ENCODE measurements at places on chromosomes 16 and 17.

GRCh38 chr16:4297480-4297879, 18.4 kb upstream of the GLIS2 start:
- no peak for DNase-seq

GRCh38 chr16:89505204-89506112, 2.7 kb upstream of the SPG7 start:
- peak; percentile 66 for DNase-seq

DNA sequence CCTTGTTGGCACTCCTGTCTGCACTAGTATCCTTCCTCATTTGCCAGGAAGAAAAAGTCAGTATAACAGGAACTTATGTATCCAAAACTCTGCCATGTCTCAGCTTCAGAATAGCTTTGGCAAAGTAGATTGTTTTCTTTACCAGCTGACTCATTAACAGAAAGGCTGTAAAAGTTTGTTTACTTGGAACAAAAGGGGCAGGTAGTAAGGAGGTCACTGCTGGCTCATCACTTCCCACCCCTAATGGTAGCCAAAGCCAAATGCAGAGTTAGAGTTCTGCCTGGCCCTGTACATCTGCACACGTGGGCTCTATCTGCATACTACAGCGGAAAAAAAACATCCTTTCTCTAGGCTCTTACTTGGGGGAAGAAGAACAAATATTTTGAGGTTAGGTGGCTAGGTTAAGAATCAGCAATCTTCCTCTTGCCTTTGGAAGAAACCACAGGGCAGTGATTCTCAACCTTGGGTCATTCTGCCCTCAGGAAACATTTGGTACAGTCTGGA, 90.9 kb upstream of the BCAR1 start:
- DNase-seq = no peak

DNA sequence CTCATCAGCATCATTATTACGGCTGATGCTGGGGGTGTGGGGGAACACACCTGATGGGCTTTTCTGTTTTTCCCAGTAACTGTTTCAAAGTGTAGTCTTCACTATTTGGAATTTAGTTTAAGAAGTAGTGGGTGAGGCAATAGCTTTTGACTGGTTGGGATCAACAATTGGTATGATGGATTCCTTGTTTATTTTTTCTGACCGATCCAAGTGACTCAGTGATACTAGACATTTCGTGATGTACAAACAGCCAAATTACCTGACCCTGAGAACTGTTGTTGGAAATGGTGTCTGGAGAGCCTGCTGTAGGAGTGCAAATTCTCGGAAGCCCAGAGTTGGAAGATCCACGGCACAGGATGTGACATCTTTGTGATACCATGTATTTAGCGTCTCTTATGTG, 204.2 kb downstream of the PRKCA start:
- no peak for DNase-seq

DNA sequence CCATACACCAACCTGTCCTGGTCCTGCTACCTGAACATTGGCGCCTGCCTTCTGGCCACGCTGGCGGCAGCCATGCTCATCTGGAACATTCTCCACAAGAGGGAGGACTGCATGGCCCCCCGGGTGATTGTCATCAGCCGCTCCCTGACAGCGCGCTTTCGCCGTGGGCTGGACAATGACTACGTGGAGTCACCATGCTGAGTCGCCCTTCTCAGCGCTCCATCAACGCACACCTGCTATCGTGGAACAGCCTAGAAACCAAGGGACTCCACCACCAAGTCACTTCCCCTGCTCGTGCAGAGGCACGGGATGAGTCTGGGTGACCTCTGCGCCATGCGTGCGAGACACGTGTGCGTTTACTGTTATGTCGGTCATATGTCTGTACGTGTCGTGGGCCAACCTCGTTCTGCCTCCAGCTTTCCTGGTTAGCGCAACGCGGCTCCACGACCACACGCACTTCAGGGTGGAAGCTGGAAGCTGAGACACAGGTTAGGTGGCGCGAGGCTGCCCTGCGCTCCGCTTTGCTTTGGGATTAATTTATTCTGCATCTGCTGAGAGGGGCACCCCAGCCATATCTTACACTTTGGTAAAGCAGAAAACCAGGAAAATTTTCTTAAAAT, 21.5 kb downstream of the TMEM204 start:
- DNase-seq = no peak

GRCh38 chr16:50695017-50696000, 1.9 kb downstream of the NOD2 start:
- DNase-seq = no peak

DNA sequence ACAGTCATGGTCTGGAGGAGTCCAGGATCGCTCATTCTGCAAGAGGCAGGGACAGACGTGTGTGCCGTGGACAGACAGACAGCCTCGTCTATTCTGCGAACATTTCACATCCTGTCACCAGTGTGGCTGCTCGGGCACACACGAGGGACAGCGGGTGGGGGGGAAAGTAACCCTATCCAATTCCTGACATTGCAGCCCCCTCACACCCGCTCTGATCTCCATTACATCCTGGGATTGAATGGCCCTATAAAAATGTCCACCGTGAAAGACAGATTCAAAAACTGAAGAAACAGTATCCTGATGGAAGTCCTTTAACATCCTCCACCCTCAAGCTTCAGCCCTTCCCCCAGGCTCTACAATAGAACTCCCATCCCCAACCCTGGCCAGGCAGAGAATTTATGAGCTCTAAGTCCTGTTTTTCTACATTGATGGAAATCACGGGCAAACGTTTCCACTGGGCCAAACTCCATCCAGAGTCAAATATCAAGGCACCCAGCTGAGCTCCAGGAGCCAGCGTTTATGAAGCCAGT, 39.4 kb downstream of the HS3ST3A1 start:
- no peak for DNase-seq

DNA sequence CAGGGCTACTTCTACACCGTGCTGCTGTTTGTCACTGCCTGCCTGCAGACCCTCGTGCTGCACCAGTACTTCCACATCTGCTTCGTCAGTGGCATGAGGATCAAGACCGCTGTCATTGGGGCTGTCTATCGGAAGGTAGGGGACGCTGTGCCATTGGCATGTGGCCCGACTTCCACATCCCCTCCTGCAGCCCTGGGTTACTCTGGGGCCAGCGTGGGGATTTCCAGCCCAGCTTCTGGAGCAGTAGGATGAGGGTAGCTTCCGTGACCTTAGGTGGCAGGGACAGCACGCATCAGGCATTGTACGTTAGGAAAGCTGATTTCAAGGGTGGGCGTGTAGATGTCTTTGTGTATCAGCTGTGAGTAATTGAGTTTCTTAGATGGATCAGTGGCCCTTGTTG, 96.5 kb downstream of the ABCC1 start:
- DNase-seq = no peak

- DNase-seq = no peak
Observed at GRCh38 chr17:61394630-61395408, 4.8 kb upstream of the TBX2 start.

- peak; percentile 61 for DNase-seq
Observed at GRCh38 chr17:40068917-40069750, 6.4 kb downstream of the THRA start.

GRCh38 chr17:9074131-9074530, 52.8 kb downstream of the NTN1 start:
- DNase-seq = no peak

DNA sequence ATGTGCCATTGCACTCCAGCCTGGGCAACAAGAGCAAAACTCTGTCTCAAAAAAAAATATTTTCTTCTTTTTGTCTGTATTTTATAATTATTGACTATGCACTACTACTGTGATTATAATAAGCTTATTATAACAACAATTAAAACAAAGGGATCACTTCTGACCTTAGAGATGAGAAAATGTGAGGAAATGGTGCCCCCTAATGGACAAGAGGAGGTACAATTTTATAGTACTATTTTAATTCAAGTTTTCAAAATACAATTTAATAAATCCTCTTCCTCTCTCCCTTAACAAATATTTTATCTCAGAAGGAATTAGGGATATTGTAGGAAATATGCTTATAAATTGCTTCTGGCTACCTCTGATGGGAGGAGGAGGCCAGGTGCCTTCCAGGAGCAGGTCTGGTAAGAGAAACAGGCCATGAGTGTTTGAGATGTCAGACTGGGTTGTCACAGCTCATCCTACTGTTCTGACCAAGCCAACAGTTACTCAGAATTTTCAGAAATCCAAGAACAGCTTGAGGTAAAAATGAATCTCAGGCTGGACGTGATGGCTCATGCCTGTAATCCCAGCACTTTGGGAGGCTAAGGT, 14.0 kb downstream of the VPS53 start:
- DNase-seq = no peak

DNA sequence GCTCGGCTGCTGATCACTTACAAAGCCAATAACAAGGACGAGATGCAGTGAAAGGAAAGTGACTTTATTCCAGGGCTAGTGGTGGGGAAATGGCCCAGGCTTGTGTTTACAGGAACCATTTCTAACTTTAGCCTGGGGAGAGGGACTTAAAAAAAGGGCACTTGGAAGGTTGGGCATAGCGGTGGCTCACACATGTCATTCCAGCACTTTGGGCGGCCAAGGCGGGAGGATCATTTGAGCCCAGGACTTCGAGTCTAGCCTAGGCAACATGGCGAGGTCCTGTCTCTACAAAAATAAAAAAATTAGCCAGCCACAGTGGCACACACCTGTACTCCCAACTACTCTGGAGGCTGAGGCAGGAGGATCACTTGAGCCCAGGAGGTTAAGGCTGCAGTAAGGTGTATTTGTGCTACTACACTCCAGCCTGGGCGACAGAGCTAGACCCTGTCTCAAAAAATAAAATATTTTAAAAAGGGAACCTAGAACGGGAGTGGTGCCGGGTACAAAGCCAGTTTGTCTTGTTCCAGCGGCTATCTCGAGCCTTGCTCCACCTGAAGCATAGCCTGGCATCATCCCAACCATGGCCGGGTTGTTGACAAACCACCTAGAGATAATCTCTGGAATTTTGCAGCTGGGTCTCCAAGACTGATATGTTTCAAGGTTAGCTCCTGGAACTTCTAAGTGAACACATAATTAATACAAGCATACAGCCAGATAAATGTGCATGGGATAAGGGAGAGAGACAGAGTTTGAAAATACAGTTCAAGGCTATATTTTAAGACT, 5.7 kb upstream of the TVP23A start:
- DNase-seq = no peak

GRCh38 chr16:75002474-75002873, 3.6 kb downstream of the ZNRF1 start:
- DNase-seq = no peak

GRCh38 chr16:17926866-17927399, 409.6 kb downstream of the NPIPA8 start:
- DNase-seq = no peak

GRCh38 chr17:29591146-29591736, 1.7 kb upstream of the ANKRD13B start:
- DNase-seq = no peak

DNA sequence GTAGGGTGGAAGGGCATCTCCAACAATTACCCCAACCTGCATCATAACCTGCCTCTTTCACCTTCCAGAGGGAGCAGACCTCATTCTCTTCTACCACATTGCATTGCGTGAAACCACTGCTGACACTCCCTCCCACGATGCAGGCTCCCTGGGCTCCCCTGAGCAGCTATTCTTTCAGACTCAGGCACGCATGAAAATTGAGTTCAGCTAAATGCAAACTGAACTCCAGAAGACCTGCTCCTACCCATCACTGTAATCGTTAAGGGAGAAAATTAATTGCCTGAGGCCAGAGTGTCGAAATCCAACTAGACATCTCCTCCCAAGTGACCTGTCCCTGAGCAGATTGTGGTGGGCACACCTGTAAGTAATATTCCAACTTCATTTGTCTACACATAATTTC, 186.0 kb downstream of the GRIN2A start:
- DNase-seq = no peak

GRCh38 chr17:70187383-70187782, 18.1 kb downstream of the KCNJ2 start:
- DNase-seq = no peak

GRCh38 chr16:83923581-83924365, 24.9 kb downstream of the MLYCD start:
- DNase-seq = no peak

DNA sequence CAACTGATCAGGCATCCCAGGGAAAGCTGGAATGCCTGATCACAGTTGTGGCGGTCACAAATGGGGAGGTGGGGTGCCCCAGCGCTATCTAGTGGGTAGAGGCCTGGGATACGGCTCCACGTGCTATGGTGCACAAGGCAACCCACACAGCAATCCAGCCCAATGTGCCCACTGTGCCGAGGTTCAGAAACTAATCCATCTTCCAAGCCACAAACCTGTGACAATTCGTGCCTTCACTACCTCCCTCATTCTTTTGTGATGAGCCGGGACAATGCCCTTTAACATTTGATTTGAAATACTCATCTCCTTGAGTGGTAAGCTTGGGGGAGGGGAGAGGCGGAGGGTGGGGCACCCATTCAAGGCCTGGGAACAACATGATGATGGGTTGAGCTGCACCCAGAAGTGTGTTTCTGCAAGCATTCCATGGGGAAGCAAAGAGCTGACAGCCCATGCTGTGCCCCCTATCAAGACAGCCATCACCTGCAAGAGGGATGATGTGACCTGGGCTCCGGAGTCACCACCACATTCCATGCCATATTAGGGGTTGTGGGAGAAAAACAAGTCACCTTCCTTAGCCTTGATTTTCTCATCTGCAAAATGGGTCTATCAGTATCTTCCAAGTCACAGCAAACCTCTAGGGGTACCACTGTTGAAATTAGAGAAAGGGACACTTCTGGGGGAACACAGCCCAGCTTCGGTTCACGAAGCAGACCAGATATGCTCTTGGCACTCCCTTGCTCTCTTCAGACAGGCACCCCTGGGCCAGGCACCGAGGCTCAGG, 3.7 kb downstream of the ELOB start:
- no peak for DNase-seq

DNA sequence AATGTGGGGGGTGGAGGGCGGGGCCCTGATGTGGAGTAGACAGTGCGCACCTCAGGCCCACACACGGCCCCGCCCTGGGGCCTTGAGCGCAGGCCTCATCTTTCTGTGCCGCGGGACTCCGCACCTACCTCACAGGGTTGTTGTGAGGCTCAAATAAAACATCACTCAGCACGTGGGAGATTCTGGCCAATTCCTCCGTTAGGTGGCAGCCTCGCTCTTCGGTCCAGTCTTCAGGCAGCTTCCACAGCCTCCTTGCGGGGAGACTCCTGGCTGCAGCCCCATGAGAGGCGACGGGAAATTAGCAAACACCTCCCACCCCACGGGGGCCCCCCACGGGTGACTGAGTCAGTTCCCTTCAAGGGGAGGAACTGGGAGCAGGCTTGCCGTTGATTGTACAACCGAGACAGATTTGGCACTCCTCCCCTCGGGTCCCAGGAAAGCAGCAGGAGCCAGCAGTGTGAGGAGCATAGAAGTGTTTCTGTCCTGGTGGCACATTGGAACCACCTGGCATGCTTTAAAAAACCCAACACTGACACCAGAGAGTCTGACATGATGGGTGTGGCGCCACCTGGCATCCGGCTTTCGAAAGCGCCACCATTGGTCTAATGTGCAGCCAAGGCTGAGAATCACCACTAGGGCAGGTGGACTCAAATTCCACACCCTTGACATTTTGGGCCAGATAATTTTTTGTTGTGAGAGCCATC, 7.6 kb downstream of the MRM1 start:
- DNase-seq = no peak

- no peak for DNase-seq
Observed at GRCh38 chr17:32160526-32160925, 18.2 kb downstream of the RHOT1 start.
